Activated CD8-positive, alpha-beta memory T cell treated with anti-CD3 and anti-CD28 coated beads for 48 hours (primary cell): ENCODE measurements at places on chromosomes 12 and 14.

DNA sequence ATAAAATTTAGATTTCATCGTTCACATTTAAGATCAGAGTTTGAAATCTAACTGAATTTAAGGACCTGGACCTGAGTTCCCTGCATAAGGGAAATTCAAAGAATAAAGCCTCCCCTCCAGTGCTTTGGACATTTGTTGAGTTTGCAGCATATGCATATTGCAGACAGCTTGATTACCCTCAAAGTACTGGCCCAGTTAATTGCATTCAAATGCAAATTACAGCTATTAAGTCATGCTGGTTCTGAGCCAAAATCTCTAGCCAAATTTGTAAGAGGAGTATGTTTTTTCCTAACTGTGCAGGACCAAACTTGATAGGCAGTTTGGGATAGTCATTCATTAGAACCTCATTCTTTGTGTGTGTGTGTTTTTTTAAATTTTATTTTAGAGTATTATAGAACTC lies 9.1 kb upstream of the KIF21A start:
- no peak for DNase-seq

DNA sequence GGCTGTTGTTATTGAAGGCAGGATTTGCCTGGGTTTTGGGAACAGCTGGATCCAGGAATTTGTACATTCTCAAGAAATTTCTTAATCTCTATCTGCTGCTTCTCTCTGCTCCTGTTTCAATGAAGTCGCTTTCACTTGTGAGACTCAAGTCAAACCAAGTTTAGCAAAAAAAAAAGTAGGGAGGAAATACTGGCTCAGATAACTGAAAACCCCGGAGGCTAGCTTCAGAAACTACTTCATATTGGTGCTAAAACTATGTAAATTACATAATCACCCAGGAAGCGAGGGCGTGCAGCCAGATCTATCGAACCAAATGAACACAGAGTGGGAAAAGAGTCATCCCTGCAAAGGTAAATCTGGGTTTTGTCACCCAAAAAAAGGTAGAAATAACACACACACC lies 68.3 kb upstream of the FICD start:
- DNase-seq: no peak

- no peak for DNase-seq
These were observed 22.7 kb upstream of the SRGAP1 start for GRCh38 chr12:63821781-63822251.

DNA sequence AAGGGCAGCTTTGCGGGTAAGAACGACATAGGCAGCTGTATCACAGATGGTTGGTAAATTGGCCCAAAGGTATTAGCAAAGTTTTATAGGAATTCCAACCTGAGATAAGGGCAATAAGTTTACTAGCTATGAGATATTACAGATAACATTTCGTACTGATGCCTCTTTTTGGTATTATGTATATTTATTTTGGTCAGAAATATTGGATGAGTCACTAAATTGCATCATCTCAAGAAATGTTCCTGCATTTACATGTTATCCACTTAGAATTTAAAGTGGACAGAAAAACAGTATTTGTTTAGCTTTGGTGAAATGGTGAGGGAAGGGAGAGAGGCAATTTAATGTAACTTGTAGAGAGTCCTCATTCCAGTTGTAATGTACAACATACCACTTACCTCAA lies 65.1 kb upstream of the PZP start:
- no peak for DNase-seq

DNA sequence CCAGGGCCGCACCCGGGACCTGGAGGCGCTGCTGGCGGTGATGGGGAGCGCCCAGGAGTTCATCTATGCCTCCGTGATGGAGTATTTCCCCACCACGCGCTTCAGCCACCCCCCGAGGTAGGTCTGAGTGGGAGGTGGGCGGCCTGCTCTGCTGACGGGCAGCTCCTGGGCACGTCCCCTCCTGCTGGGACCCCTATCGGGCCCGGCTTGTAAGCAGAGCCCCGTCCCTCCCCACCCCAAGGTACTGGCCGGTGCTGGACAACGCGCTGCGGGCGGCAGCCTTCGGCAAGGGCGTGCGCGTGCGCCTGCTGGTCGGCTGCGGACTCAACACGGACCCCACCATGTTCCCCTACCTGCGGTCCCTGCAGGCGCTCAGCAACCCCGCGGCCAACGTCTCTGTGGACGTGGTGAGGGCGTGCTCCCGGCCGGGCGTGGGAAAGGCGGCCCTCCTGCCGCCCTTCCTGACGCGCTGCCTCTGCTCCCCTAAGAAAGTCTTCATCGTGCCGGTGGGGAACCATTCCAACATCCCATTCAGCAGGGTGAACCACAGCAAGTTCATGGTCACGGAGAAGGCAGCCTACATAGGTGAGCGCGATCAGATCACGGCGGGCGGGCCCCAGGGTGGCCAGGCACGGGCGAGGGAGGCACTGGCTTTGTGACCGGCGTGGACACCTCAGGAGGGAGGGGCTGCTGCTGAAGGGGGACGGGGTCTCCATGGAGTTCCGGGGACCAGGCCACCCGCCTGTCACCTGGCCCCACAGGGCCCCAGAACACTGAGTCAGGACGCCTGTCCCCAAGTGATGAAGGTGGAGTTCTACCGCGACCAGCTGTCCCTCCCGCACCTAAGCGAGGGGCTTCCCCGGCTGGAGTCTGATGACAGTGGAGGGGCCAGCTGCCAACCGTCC lies 7.3 kb downstream of the PLD4 start:
- DNase-seq: no peak

DNA sequence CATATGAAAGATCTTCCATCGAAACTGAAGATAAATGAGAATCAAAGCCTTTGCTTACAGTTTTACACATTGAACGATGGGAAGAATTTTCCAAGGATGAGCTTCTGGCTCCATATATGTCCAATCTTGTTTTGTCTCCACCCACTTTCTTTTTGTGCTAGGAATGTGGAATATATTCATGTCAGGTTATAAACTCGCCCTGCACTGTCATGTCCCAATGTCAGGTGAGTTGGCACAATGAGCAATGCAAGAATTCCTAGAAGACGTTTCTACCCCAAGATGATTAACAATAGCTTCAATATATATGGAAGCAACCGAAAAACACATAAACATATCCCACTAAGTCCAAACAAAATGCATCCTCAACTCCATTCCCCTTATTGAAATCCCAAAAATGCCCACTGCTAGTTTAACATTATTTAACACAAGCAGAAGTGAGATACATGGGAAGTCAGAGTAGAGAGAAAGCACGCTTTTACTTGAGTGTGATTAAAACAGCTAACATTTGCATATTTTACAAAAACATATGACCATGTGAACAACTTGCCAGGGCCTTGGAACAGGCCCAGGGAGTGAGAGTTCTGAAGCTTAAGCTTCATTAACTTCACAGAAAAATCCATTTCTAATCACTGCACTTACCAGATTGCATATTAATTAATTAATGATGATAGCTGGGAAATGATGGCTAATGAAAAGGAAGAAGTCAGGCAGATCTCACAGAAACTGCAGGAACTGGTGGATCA lies 233.9 kb downstream of the GXYLT1 start:
- DNase-seq: no peak

GRCh38 chr14:51283402-51284085 lies 43.5 kb downstream of the TMX1 start:
- DNase-seq: no peak
